ENCODE measurements at places on chromosomes 5 and 9. TPM values are rescaled to one million over a fixed set of nuclear protein-coding genes. Genes with fewer than 3 reads are reported as not detected.

WASHC1 gene
- 4.6 TPM for total RNA-seq

CNTFR gene
- 0.75 TPM for total RNA-seq

WDR38 gene
- total RNA-seq, result not detected

- H3K4me3 ChIP-seq, result no peak overlapping the region
- no peaks in the 10 kb centered on the region for H3K4me1 ChIP-seq
- no peaks in the 10 kb centered on the region for H3K36me3 ChIP-seq
- no peaks in the 10 kb centered on the region for H3K27me3 ChIP-seq
- H3K27ac ChIP-seq, result no peak overlapping the region
Measured at GRCh38 chr5:150092159-150092787, 5.9 kb upstream of the CSF1R start.

DNA sequence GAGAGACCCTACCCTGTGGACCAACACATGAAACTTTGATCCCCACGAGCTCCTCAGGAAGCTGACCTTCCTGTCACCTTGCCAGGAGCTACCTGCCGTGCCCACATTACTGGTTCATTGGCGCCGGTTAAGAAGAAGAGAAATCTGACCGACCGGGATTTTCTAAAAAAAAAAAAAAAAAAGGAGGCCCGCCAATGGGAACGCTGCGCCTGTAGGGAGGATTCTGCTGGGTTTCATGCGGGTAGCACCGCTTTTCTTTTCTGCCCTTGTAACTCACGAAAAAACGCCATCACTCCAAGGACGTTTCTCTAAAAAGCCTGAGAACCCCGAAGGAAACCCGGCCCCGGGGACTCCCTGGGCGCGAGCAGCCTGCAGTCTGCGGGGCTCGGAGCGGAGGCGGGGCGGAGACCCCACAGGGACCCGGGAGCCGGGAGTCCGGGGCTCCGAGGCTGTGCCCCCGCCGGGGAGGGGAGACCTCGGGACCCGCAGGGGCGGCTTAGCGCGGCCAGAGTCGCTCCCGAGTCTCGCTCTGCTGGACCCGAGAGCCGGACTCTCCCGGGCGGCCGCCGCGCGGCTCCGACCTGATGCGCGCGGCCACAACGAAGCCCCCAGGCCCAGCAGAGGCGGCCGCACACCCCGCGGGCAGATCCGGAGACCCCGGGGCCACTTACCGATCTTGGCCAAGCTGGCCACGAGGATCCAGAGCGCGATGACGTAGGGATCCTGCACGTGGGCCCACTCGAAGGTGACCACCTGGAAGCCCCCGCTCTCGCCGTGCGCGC, 617 bp downstream of the SLC9A3 start:
- H3K27me3 ChIP-seq, result peaks cover 2% of the 10 kb centered on the region
- H3K36me3 ChIP-seq, result no peaks in the 10 kb centered on the region
- H3K4me1 ChIP-seq, result peaks cover 10% of the 10 kb centered on the region
- no peak for DNase-seq
- no peak overlapping the region for H3K27ac ChIP-seq
- peak overlapping the region; percentile 18 for H3K4me3 ChIP-seq

- H3K27me3 ChIP-seq, result no peaks in the 10 kb centered on the region
- no peaks in the 10 kb centered on the region for H3K4me1 ChIP-seq
- no peak overlapping the region for H3K27ac ChIP-seq
- DNase-seq, result no peak
- H3K4me3 ChIP-seq, result no peak overlapping the region
Measured at GRCh38 chr9:3150074-3150473, 306.2 kb upstream of the PUM3 start.

DNA sequence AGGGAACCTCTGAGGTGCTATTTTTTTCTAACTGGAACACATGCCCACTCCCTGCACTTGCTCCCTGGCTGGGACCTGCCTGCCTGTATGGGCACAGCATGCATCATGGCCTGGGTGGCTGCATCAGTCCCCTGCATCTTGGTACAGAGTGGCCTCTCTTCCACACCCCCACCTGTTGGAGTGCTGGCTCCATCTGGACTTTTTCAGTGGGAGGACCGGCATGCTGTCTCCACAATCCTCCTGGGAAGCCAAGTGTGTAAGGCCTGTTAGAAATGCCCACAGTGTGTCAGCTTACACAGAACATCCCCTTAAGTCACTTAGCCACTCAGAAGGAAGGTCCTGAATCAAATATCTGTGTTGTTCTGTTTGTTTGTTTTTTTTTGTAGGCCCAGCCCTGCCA, 102.9 kb downstream of the MARCHF3 start:
- no peaks in the 10 kb centered on the region for H3K4me1 ChIP-seq
- no peaks in the 10 kb centered on the region for H3K36me3 ChIP-seq
- H3K4me3 ChIP-seq, result no peak overlapping the region
- H3K27ac ChIP-seq, result no peak overlapping the region

DNA sequence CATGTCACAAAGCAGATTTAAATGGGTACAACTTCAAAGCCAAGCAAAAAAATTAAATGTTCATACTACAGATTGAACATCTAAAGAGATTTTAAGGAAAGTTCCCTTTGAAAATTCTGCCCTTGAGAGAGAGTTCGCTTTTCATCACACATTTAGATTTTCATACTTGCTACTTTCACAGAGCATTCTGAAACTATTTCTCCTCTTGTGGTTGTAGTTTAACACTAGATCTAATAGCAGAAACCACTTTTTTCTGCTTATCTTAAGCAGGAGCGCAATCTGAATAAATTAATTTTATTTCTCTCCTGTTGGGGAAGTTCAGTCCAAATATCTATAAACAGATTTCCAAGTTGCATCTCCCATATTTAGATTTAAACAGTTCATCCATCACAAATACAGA, 173.3 kb upstream of the RASA1 start:
- H3K4me1 ChIP-seq, result no peaks in the 10 kb centered on the region
- H3K27ac ChIP-seq, result no peak overlapping the region
- no peak overlapping the region for H3K4me3 ChIP-seq
- no peak for DNase-seq
- no peaks in the 10 kb centered on the region for H3K36me3 ChIP-seq

GRCh38 chr9:129576546-129577543, 44.1 kb downstream of the C9orf50 start:
- no peak for DNase-seq
- no peak overlapping the region for H3K4me3 ChIP-seq
- H3K27me3 ChIP-seq, result no peaks in the 10 kb centered on the region
- H3K27ac ChIP-seq, result no peak overlapping the region
- no peaks in the 10 kb centered on the region for H3K36me3 ChIP-seq

- no peak for DNase-seq
- no peaks in the 10 kb centered on the region for H3K27me3 ChIP-seq
- H3K4me3 ChIP-seq, result no peak overlapping the region
- H3K4me1 ChIP-seq, result peaks cover 21% of the 10 kb centered on the region
- no peaks in the 10 kb centered on the region for H3K36me3 ChIP-seq
Measured at GRCh38 chr5:173902743-173903142, 14.6 kb downstream of the CPEB4 start.

GRCh38 chr5:160616712-160617497, 195.2 kb downstream of the PTTG1 start:
- H3K36me3 ChIP-seq, result no peaks in the 10 kb centered on the region
- DNase-seq, result no peak
- H3K4me1 ChIP-seq, result no peaks in the 10 kb centered on the region

DNA sequence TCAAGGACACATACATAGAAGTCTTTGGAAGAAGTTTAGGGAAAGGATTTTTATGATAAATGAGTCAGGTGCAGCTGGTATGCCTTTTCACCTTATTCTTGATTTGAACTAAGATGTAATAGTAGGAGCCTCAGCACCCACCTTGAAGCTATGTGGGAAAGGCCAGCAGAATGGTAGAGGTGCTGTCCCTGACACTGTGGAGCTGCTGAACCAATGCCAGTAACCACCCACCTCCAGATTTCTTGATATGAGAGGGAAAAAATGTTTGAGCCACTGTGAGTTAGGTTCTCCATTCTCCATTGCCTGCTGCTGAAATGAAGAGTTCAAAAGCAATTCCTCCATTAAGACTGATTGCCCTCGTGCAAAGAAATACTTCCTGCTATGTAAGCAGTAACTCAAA, 12.2 kb upstream of the HMGCR start:
- no peak overlapping the region for H3K4me3 ChIP-seq
- no peak for DNase-seq

DNA sequence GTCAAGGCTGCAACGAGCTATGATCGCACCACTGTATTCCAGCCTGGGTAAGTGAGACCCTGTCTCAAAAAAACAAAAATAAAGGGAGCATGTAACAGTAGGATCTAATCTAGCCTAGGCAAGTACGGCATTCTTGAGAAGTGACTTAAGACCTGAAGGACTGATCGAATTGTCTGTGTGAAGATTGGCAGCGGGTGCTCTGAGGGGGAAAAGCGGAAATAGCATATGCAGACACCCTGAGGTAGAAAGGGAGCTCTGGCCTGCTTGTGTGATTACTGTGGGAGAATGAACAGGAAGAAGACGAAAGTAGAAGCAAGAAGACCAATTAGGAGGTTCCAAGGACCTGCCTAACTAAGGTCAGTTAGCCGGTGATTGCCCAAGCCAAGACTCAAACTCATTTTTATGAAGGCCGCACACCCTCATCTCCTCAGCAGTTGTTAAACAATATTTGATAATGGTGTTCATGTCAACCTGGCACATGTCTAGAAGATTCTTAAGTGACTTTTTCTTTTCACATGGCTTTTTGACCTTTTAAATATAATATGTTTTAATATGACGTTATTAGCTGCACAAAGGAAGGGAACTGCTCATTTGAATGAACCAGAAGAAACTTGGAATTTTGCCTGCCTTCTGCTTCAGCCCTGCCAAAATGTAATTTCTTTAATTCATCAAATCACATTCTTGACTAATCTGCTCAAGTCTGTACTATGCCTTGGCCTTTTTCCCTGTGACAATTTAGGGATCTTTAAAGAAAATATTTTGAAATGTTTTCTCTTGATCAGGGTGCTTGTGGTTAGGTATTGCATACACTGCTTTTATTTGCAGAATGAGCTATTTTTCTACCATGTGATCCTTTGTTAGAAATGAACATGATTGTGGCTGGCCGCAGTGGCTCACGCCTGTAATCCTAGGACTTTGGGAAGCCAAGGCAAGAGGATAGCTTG, 289.2 kb upstream of the DMRT1 start:
- no peaks in the 10 kb centered on the region for H3K36me3 ChIP-seq
- DNase-seq, result no peak
- H3K27ac ChIP-seq, result no peak overlapping the region
- no peak overlapping the region for H3K4me3 ChIP-seq
- H3K27me3 ChIP-seq, result no peaks in the 10 kb centered on the region
